ENCODE measurements at places on chromosomes 11 and 22. TPM values are rescaled to one million over a fixed set of nuclear protein-coding genes. Genes with fewer than 3 reads are reported as not detected.

Gene IL18
- 98.4 TPM for total RNA-seq

Gene HTR3A
- not detected for total RNA-seq

Gene SPA17
- 21.0 TPM for total RNA-seq

Gene OR52I1
- total RNA-seq, result not detected

Gene POU2AF1
- total RNA-seq, result not detected

Gene KCNQ1
- total RNA-seq, result 0.24 TPM

Gene TEX12
- not detected for total RNA-seq

Gene GAS2L1
- total RNA-seq, result 26.4 TPM

Gene MSANTD2
- total RNA-seq, result 4.5 TPM

Gene OR5P2
- total RNA-seq, result not detected

Gene OR4D10
- total RNA-seq, result not detected

Gene H19
- total RNA-seq, result 8.8 TPM

Gene MCAM
- total RNA-seq, result 10.4 TPM

Gene RBMXL2
- not detected for total RNA-seq

Gene GPHA2
- not detected for total RNA-seq

Gene GAL3ST3
- total RNA-seq, result not detected

Gene F2
- total RNA-seq, result 2.7 TPM

Gene EMSY
- 16.0 TPM for total RNA-seq

Gene SEC14L6
- total RNA-seq, result not detected
